ENCODE measurements at places on chromosomes 2 and 18.
A peak's percentile ranks its signal among the peaks of the same experiment; 100 is the strongest.

GRCh38 chr2:98383166-98383565 lies 36.9 kb downstream of the CNGA3 start:
- no peak for DNase-seq

GRCh38 chr2:37711308-37711731 lies 39.9 kb upstream of the CDC42EP3 start:
- peak; percentile 12 for DNase-seq

- no peak for DNase-seq
These were observed 84.4 kb upstream of the SIX2 start for GRCh38 chr2:45093663-45094062.

DNA sequence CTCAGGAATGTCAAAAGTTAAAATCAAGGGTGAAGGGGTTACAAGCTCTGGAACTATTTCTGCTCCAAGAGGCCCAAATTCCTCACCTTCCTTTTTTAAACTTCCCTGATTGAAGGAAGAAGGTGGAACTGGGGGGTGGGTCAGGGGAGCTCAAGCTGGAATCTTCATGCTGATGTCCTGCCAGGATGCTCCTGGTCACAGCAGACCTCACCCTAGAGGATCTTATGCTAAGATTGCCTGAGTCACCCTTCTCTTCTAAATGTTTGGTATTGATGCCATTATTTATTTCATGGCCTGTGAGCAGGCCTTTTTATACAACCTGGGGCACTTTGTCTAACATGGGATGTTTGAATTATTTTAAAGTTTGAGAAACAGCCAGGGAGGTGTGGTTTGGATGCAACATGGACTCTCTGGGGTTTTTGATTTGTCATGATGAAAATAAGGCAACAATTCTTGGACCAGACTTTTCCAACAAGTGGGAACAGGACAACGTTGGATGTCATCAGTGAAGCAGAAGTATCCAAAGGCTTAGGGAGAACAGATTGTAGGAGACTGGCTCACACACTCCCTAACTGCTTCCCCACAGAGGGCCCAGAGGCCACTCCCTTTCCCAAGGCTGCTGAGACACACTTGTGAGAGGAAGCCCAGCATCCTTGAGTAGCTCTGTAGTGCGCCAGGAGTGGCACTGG lies 420.2 kb upstream of the MEX3C start:
- DNase-seq, result no peak

- DNase-seq, result no peak
These were observed 27.3 kb upstream of the SPOPL start for GRCh38 chr2:138474100-138474825.

DNA sequence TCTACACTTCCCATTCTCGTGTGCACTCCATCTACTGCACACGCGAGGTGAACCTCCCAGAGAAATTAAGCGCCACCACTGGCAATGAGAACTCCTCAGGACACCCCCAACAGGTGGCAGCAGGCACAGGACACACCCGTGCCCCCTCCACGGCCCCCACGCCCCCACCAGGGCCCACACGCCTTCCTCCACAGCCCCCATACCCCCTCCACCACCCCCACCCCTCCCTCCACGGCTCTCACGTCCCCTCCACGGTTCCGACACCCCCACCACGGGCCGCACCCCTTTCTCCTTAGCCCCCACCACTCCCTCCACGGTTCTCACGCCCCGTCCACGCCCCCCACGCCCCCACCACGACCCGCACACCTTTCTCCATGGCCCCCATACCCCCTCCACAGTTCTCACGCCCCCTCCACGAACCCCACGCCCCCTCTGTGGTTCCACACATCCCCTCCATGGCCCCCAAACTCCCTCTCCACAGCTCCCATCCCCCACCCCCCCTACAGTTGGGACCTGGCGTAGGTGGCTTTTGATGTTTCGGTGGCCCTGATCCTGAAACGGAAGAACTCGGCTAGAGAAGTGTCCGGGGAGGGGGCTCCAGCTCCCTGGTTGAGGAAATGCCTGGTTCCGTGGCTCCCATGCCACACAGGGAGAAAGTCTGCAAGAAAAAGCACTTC lies 110.8 kb downstream of the ZNF516 start:
- no peak for DNase-seq

DNA sequence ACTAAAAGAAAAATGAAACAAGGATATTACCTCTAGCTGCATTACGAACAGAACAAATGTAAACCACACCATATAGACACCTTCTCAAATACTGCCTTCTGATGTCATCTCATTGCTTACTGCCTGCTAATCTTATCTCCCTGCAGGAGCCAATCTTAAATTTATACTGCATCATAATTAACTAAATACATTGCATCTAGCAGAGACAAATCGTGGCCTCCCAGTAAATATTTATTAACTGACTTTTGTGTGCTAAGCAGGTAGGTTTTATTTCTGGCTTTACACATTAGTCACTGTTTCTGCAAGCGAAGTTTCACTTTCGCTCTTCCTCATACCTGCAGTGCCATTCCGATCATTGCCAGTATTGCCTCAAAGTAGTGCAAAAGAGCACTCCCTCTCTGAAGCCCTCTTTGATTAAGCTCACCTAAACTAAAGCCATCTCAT lies 67.5 kb downstream of the SPATS2L start:
- DNase-seq, result no peak

- no peak for DNase-seq
These were observed 72.3 kb downstream of the SMAD7 start for GRCh38 chr18:48878471-48878870.

DNA sequence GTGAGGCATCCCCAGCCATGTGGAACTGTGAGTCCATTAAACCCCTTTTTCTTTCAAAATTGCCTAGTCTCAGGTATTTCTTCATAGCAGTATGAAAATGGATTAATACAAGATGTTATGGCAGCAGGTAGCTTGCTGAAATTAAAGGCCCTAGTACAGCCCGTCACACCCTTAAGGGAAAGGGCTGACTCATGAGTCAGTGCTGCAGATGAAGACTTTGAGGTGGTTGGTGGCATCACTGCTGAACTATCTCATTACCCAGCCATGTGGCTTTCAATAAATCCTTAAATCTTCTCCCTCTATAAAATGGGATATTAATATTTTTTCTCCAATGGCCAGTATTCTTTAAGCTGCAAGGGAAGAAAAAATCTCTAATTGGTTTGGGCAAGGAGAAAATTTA lies 226.1 kb upstream of the CCDC68 start:
- no peak for DNase-seq

DNA sequence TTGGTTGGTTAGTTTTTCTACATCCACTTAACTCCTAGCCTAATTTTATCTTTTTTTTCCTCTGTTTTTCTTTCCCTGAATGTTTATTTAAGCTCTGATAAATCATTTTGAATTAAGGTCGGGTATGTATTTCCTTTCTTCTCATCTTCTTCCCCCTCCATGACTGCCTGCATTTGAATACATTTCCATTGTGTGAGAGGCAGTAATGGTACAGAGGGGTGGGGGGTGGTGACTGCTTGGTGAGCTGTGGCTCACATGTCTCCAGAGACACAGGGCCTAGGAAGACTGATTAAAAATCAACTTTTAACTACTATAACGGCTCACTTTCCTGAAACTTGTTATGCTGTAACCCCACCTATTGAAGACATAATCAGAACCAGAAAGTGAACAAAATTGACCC lies 58.0 kb downstream of the NEDD4L start:
- DNase-seq, result no peak

GRCh38 chr2:38398739-38399138 lies 21.7 kb upstream of the ATL2 start:
- DNase-seq, result no peak

DNA sequence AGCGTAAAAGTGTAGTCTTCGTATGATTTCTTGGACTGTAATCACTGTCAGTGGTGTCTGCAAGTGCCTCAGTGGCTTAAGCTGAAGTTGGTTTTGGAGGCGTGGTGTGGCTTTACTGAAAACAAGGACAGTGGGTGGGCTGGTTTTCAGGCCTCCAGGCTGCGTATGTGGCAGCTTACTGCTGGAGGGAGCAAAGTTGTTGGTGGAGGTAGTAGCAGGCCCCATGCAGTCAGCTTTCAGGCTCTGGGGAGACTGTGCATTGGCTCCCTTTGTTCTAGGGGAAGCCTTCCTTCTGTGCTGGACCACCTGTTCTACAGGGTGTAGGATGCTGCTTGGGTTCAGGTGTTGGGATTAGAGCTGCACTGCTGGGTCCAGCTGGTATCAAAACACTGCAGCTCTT lies 91.6 kb downstream of the NCK2 start:
- no peak for DNase-seq

DNA sequence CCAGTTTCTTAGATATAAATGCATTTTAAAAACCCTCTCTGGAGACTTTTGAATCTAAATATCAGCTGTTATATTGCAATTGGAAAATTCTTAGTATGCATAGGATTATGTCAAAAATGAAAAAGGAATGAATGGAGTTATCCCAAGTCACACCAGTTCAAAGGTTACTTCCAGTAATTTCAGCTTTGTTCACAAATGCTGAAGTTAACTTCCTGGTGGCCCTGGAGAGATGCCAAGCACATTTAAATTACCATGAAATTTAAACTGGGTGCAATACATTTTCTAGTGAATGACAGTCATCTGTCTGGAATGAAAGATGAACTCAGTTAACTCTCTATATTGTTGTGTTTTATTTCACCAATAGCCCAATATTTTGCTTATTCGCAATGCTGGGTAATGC lies 753.9 kb downstream of the SUCLG1 start:
- no peak for DNase-seq

DNA sequence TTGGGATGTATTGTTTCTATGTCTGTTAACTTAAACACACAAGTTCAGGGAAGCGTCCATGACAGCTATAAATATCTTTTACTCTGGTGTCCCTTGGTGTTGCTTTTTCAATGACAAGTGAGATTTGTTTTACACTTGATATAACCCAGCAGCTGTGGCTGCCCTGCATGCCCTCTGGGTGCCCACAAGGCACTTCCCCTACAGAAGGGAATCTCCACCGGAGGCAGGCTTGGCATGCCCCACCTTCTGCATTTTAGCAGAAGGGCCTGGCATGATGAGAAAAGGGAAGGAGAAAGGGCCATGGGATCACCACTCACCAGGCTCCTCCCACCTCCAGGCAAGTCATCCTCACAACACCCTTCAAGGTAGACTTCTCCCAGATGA lies 68.7 kb downstream of the TMEM247 start:
- DNase-seq, result no peak

GRCh38 chr2:52964916-52965530 lies 802.6 kb upstream of the CHAC2 start:
- no peak for DNase-seq

DNA sequence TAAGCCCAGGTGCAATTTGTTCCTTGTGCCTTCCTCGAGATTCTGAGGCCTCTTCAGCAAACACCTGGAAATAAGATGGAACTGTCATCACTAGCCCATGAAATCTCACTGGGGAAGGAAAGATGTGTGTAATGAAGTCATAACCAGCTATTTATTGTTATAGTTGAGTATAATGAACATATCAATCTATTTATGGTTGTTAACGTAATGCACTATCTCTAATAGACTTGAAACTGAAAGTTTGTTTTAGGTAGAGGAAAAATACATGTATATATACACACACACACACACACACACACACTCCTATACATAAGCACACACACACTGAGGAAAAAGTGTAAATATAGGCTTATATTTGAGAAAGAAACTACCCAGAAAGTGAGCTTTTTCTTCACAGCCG lies 62.8 kb downstream of the UGGT1 start:
- DNase-seq, result no peak

DNA sequence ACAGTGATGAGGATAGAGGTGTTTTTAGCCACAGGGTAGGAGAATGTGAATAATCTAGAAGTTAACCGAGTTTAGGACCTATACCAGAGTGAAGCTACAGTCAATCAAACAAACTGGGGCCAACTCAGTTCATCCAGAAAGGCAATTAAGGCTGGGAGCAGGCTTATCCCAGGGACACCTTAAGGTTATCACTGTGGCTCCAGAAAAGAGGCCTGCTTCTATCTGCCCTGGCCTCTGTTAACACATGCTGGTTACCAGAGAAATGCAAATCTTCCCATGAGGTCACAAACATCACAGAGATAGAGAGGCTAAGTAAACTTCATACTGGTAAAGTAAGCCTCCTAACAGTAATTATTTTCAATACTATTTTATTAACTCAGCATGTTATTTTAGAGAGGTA lies 93.2 kb upstream of the GRB14 start:
- no peak for DNase-seq

GRCh38 chr2:200746301-200746700 lies 65.4 kb upstream of the BZW1 start:
- no peak for DNase-seq

- no peak for DNase-seq
These were observed 29.0 kb downstream of the DNAJC10 start for GRCh38 chr2:182745061-182745460.

DNA sequence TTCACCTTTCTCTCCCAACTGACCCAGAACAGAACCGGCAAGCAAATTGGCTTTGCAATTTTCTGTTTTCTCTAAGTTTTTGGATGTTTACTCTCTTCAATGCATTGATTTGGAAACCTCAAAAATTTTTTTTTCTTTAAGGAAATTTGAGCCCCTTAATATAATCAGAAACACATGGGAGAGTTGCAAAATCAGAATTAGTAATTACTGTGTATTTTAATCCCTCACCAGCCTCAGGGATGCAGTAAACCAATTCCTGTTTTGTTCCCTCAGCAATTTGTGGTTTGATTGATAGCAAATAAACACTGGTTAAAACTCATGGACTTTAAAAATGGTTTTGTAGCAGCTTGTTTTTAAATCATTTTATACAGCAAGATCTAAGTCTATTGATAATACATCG lies 281.5 kb downstream of the NEDD4L start:
- no peak for DNase-seq

GRCh38 chr18:22974001-22974400 lies 40.9 kb downstream of the RBBP8 start:
- no peak for DNase-seq

DNA sequence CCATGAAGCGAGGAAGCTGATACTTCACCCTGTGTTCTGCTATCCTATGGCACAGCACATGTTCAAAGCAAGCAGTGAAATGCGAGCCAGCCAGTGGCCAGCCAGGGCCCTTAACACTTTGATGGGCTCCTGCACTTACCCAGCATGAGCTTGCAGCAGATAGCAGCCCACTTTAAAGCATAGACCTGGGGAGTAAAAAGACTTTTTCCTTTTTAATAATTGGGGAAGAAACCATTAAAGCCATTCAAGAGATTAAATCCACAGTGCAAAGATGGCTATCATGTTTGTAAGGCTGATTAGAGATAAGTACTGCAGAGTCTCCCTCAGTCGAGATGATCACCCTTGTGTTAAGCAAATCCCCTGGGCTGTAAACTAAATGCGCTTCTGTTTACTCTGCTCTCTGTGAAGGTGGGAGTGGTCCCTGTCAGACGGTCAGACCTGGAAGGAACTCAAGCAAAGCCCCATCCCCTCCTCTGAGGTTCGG lies 15.7 kb downstream of the CCBE1 start:
- DNase-seq, result no peak

DNA sequence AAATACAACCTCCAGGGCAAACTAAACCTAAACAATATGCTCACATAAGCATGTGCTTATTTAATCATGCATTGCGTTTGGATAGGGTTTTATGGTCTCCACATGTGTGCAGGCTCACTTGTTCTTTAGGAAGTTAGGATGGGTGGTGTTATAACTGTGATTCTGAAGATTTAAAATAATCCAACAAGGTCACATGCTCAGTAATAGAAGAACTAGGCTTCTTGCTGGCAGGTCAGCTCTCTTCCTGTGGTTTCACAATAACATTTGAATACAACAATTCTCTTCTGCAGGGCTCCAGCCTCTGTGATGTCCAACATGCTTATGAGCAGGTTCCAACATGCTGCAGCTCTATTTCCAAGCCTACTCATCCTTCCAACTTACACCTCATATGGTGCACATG lies 84.0 kb downstream of the MYL12B start:
- DNase-seq, result no peak

GRCh38 chr2:54317973-54318372 lies 61.9 kb upstream of the TSPYL6 start:
- DNase-seq, result no peak

- DNase-seq, result no peak
These were observed 495.7 kb downstream of the RIT2 start for GRCh38 chr18:42619771-42620170.
